HT1080 (cell line): ENCODE measurements at places on chromosomes 4 and X.

DNA sequence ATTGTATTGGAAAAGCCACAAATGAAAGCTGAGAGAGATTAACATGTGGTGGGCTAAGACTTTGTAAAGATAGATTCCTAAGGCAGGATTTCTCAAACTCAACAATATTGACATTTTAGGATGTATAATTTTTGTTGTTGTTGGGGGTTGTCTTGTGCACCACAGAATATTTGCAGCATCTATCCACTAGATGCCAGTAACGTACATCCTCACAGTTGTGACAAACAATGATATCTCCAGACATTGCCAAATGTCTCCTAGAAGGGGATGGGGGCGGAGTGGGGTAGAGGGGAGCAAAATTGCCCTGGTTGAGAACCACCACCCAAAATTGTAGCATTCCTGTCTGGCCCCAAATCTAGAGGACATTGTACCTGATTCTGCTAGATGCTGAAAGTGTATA, 14.7 kb upstream of the CBR4 start:
- DNase-seq, result peak; percentile 50

DNA sequence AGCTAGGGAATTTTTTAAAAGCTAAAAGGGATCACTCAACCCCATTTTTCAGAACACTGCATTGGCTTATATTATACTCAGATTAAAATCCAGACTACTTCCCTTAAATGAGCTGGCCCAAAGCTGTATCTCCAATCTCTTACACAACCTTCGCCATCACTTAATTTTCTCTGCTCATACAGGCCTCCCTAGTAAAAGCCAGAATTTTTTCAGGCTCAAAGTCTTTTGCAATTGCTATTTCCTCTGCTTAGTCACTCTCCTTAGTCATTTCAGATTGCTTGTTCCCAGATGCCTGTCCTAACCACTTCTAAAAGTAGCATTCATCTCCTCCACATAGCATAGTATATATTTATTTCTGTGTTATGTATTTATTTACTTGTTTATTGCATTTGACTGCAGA, 1587.9 kb upstream of the ADGRL3 start:
- DNase-seq, result peak; percentile 91

GRCh38 chr4:67746797-67747495, 7.2 kb downstream of the GNRHR start:
- DNase-seq, result peak; percentile 63

- no peak for DNase-seq
These were observed 494.0 kb downstream of the PDGFC start for GRCh38 chr4:156477636-156478035.

GRCh38 chr4:182240161-182241130, 2.8 kb upstream of the TENM3 start:
- peak; percentile 73 for DNase-seq

DNA sequence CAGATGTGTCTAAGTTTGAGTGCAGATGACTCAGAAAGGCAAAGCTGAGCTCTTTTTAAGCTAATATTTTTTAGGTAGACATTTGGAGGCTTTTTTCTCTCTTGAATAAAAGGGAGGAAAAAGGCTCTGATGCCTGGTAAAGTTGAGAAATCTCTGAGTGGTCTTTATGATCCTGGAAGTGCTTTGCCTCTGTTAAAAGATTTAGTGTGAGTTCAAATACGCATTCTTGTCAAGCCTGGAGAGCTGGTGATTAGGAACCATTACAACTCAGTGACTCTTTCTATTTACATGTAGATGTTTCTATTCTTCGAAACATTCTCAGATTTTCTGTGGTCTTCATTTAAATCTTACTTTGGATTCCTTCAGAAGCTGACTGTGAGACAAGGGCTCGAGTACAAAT, 143.4 kb upstream of the MED14 start:
- no peak for DNase-seq

- DNase-seq, result no peak
These were observed 56.3 kb downstream of the PCDH7 start for GRCh38 chr4:30776451-30776850.

DNA sequence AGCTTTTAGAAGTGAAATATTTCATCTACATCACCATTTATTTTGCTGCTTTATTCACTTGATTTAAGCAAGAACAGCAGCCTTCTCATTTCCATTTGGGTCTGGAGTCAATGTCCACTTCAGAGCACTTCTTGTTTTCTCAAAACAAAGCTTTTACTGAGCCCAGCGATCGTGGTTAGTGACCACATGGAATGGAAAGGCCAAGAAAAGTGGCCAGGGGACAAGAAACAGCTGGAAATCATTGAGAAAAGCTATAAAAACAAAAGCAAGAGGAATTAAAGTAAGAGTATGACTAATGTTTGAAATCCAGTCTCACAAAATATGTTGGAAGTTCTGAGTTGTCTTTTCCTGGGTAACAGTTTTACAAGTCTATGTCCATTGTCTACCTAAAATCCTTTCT, 328.4 kb upstream of the INTU start:
- DNase-seq, result peak; percentile 15

GRCh38 chr4:10740891-10741620, 56.5 kb upstream of the CLNK start:
- DNase-seq, result peak; percentile 31

DNA sequence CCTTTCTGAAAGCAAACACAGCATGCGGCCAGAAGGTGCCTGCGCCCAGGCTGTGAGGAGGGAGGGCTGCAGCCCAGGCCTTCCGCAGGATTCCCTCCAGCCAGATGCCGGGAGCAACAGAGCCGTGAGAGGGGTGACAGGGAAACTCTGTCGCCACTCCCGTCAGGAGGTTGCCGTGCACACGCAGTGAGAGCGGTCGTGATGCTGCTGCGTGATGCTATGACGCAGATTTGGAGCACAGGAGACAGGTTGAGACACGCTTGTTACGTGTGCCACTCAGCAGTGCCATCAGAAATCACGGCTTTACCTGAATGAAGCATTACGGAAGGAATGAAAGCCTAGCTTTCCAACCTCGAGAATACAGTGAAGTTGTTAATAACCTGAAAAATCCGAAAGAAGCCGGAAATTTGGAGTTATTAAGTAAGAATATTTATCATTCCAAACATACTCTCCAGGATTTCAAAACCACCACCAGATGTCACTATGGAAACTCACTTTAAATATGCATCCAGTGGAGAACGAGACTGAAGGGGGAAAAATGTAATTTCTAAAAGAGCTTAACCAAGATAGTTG, 54.4 kb downstream of the FAT1 start:
- DNase-seq, result no peak

DNA sequence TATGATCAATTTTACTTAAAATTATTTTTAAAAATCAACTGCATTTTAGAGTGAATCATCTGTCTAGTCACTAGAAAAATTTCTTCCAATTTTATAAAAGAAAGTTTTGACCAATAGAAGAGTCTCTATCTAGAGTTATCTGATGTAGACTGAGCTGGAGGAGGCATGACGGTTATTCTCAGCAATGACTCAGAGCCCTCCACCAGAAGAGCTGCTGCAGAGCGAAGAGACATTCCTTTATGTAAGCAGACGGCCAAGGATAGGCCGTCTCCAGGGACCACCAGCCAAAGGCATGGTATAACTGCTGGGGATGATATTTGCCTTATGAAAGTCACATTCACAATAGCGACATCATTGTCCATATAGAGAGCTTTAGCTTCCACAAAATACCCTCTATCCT, 23.0 kb downstream of the LDB2 start:
- DNase-seq, result peak; percentile 67

DNA sequence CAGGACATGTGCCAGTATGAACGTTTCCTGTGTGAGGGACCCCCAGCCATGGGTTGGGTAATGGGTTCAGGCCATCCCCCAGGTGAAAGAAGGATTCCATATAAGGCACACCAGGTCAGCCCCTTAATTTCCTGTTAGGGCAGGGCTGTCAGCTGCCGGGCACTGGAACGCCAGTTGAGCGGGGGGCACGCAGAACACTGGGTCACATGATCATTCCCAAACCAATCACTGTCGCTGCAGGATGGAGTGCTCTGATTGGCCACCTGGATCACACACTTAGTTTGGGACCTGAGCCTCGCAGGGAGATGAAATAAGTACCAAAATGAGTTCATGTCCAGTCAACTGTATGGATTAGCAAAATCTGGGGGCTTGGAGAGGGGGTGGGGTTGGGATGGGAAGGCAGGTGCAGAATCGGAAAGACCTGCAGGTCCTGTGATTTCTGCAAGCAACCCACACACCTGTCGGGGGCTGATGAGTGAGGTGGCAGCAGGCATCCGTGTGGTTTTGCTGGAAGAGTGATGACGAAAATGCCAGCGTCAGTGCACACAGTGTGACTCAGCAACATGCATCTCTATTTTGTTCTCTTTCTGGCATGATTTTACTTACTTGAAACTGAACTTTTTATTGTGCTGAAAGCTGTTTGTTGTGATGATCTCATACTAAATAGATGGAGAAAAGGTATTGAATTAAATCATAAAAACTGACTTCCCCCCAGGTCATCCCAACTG, 32.2 kb downstream of the RNF212 start:
- peak; percentile 68 for DNase-seq

DNA sequence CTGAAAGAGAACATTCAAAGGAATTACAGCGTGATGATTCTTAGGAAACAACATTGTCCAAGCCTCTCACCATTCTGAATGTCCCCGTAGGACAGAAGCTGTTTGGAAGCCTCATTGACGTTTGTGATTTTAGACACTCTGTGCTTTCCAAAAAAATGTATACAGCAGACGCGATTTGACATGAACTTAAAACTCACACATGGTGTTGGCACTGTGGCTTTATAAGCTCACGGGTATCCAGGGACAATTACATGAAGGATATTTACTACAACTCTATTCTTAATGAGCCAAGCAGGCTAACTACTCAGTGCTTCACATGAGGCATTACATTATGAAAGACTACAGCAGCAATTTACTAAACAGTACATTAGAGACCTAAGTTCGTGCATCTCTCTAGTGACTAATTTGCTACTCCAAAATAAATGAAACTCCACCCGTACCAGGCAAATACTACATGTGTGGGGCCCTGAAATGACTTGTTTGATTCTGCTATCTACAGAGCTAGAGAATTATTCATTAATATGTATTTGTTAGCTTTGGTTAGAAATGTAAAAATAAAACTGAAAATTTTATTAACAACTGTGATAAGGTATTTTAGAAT, 620.7 kb downstream of the SPRY1 start:
- DNase-seq, result no peak

GRCh38 chr4:133647206-133647605, 498.1 kb downstream of the PCDH10 start:
- no peak for DNase-seq

- no peak for DNase-seq
These were observed 59.0 kb upstream of the SLIT2 start for GRCh38 chr4:20192736-20193135.

- peak; percentile 93 for DNase-seq
These were observed 10.7 kb upstream of the FBXL5 start for GRCh38 chr4:15665753-15666365.

DNA sequence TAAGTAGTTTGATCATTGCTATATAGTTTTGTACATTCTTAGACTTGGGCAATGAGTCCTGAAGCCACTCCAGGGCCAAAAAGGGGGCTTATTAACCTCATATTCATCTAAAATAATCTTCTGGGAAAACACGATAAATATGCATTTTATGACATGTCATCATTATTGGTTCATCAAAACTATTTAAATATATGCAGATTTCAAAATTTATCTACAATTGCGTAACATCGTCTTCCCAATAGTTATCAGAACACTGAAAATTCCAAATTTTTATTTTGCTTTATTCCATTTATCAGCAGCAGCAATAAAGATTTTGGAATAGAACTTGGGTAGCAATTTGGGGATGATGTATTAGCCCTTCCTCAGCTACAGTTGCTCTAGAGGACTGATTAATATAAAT, 550.0 kb downstream of the IQCM start:
- DNase-seq, result no peak

GRCh38 chrX:108735091-108735678, 1.2 kb downstream of the IRS4 start:
- DNase-seq, result no peak

GRCh38 chr4:75714011-75714410, 10.4 kb upstream of the USO1 start:
- no peak for DNase-seq

DNA sequence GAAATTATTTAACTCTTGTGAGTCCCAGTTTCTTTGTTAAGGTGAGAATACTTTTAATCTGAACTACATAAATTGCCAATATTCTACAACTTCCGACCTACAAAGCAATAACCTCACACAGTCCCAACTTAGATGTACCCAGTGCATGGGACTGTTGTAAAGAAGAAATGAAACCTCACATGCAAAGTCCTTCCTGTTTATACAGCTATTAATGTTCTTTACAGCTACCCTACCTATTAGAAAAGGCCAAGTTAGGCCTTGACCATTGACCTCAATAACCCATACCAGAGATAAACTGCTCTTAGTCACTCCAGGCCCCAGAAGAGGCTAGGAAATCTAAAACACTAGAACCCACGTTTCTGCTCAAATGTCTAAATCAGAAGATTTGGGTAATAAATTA, 920.1 kb upstream of the TENM3 start:
- no peak for DNase-seq

DNA sequence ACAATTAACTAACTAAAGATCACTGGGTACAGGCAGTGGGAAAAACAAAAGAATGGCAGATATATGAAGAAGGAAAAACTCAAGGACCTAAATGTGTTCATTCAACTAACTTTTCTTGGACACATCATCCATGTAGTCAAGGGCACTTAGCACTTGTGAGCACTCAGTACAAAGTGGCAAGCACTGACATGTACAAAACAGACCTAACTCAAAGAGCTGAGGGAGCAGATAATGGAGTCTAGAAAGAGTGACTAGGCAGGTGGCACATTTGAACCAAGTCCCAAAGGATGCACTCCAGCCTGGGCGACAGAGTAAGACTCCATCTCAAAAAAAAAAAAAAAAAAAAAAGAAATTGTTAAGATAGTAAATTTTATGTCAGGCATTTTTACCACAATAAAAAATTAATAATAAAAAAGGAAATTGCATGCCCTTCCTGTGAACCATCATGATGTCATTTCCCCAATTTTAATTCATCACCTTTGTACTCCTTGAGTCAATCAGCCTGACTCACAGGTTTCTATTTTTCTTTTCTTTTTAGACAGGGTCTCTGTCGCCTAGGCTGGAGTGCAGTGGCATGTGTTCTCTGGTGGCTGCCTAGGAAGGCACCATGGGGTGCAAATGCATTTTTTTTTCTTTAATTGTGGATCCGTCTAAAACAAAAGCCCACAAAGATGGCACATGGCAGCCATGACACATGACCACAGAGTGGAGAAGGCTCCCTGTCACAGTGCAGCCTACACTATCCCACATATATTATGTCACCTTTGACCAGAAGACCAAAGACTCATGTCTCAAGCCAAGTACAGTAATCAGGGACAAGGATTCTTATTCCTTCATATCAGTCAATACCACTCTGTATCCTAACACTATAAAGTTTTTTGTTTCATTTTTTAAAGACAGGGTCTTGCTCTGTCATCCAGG, 91.9 kb downstream of the CHST7 start:
- DNase-seq, result peak; percentile 56

DNA sequence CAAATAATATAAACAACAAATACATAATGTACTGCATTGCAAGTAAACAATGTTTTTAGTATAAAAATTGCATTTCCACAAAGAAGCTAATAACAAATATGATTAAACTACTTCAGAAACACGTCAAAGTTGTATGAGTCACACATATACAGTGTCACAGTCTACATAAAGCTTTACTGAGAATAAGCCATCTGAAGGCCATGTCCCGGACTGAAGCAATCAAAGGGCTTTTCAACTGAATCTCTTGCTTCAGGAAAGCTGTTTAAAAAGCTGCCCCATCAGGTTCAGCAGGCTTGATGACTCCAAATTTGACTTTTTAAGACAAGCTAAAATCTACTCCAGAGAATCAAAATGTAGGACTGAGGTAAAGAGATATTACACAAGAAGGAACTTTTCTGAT, 1476.8 kb downstream of the ADGRL3 start:
- DNase-seq, result no peak
